ENCODE measurements at places on chromosomes 1 and 21.

DNA sequence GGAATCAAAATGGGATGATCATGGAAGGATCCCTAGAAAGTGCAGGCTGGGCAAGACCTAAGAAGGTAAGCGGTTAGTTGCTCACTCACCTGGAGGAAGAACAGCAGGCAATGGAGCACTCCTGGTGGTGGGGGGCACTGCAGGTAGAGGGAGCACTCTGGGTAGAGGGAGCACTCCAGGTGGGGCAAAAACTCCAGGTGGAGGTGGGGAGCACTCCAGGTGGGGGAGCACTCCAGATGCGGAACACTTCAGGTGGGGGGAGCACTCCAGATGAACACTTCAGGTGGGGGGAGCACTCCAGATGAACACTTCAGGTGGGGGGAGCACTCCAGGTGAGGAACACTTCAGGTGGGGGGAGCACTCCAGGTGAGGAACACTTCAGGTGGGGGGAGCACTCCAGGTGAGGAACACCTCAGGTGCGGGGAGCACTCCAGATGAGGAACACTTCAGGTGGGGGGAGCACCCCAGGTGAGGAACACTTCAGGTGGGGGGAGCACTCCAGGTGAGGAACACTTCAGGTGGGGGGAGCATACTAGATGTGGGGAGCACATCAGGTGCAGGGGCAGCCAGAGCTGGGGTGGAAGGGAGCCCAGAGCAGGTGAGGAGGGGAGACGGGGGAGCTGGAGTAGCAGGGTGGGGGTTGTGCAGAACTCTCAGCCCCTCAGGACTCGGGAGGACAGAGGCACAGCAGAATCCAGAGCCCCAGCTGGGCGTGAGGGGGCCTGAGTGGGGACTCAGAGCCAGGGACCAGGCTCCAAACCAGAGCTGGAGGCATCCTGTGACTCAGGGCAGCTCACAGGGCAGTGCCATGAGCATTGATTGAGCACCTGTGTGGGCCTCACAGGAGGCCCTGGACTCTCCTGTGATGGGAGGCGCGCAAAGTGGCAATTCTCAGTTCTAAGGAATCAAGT, 37.7 kb upstream of the COL6A1 start:
- DNase-seq: no peak

DNA sequence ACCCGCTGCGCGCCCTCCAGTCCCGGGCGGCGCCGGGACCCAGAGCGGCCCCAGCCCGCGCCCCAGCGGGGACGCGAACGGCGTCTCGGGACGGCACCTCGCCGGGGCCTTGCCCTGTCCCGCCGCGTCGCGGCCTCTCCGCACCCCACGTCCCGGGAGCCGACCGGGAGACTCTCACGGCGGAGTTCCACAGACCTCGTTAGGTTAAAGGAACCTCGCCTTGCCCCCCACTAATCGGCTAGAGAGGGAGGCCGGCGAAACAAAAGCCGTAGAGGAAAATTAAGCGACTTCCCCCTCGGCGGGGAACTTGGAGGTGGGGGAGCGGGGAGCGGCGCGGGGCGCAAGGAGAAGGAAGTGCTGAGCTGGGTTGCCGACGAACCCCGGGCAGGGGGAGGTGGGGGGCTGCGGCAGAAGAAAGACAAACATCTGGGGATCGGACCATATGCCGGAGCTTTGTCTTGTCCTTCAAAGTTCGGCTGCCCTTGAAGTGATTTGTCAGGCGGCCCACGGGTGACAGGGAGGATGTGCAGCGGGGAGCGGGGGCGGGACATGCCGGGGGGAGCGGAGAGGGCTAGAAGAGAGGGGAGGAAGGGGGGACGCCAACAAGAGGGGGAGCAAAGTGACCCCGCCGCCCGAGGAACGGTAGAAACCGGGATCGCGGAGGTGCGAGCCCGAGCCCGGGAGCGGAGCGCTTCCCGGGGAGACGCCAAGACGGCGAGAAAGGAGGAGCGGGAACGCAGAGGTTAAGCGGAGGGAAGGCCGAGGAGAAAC, 120.0 kb upstream of the RRP15 start:
- peak; percentile 54 for DNase-seq

- no peak for DNase-seq
These were observed 136.6 kb downstream of the SYF2 start for GRCh38 chr1:25095635-25096200.

DNA sequence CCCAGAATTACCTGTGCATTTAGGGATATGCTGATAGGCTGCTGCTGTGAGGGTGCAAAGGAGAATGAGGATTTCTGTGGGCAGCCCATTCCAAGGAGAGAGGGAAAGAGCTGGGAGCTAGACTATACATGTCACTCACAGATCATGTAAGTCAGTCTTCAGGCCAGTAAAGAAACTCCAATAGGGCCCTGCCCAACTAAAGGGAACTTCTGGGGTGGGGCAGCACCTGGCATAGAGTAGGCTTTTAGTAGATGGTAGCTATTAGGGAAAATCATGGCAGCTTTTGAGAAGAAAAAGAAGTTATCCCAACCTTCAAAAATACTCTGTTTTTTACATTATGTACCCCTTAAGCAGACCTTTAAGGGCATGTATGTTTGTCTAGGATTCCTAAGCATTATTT, 89.6 kb downstream of the ST6GALNAC3 start:
- DNase-seq: no peak

GRCh38 chr1:35432231-35432630, 125.0 kb downstream of the KIAA0319L start:
- no peak for DNase-seq

DNA sequence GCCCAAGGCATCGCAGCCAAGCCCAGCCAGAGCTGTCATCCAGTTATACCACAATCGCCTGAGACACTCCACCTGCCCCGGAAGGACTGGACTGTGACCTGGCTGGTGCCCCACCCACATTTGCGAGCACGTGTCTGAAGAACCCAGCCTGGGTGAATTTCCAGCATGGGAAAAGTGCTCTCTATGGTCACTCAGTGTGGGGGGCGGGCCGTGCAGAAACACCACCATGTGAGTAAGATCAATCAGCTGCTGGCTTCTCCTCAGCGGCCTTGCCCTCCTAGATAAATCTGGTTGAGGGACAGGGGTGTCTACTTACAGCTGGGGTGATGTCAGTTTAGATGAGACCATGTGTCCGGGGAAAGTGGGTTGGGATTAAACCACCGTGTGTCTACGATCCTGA, 44.8 kb downstream of the URB1 start:
- DNase-seq: peak; percentile 30

GRCh38 chr1:201602413-201603265, 63.7 kb downstream of the NAV1 start:
- DNase-seq: no peak

DNA sequence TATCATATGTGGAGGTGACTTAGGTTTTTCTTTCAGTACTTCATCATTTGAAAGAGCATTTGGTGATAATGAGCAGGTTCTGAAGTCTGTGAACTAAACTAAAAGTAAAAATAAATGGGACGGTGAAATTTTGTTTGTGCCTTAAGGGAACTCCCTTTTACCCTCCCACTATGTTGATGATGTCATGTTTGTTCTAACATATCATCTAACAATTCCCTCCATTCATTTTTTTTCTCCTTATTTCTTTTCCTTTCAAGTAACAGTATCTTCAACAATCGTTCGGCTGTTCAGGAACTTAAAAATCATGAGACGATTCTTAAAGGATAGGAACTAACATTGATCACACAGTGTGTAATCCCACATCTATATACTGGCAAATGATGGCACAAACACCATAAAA, 30.0 kb upstream of the IRF2BP2 start:
- no peak for DNase-seq

GRCh38 chr21:28336314-28336713, 656.4 kb downstream of the LTN1 start:
- no peak for DNase-seq

- DNase-seq: no peak
These were observed 41.7 kb downstream of the EVI5 start for GRCh38 chr1:92743221-92743620.

- no peak for DNase-seq
These were observed 42.9 kb downstream of the ATP1A1 start for GRCh38 chr1:116415699-116416533.

DNA sequence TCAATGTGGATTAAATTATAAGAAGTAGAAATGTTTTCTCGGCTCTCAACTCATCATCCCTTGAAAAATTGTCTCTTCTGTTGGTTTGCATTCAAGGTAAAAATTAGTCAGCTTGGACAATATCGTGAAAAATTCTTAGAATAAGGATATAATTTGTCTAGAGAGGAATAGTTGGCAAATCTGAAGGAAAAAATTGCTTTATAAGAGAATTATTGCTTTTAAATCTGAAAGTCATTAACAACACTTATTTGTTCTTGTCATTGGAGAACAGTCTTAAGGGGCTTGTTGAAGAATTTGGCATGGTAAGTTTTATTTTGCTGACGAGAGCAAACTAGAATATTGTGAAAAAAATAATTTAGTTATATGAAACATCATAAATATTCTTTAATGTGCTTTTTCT, 26.4 kb downstream of the ANGPTL1 start:
- no peak for DNase-seq

GRCh38 chr1:239387304-239388158, 1.2 kb downstream of the CHRM3 start:
- DNase-seq: peak; percentile 51

All from activated CD8-positive, alpha-beta memory T cell treated with anti-CD3 and anti-CD28 coated beads, Interleukin-2, amount 50 U/mL, for 48 hours (primary cell).